ENCODE measurements at places on chromosomes 1 and 21.

GRCh38 chr1:246151796-246152434 is 355.2 kb downstream of the SMYD3 start:
- no peak for DNase-seq

DNA sequence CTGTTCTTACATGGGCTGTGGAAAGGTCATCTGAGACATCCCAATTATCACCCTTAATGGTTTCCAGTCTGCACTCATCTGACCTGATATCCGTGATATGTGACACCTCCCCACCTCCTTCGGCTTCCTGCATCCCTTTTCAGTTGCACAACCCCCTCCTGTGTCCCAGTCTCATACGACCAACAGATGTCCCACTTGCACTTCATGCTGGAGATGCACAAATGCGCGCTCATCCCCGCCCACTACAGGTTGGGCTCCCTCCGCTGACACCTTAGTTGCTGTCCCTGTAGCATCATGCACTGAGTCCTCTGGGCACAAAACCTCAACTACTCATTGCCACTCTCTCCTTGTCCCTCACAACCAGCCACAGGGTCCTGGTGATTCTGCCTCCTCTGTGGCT is 94.4 kb downstream of the MIS18A start:
- no peak for DNase-seq

GRCh38 chr1:3321559-3322449 is 132.7 kb upstream of the ARHGEF16 start:
- no peak for DNase-seq

GRCh38 chr1:28323720-28324119 is 5.1 kb upstream of the MED18 start:
- DNase-seq: no peak

DNA sequence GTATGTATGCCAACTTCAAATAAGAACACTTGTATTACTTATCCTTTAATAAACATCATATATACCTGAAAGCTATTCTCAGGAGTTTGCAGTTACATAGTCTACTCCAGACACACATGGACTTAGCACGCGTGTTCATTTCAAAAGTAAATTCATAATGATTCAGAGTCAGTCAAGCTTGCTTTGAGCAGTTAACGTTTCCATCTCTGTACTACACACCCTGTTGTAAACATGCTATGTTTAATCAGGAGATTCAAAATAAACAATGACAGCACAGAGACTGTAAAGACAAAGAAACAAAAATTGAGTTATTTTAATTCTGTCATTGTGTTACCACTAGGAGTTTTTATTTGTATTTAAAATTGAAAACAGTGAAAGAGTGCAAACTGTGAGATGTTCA is 119.6 kb downstream of the NRIP1 start:
- DNase-seq: no peak

GRCh38 chr1:236273358-236273757 is 8.4 kb downstream of the ERO1B start:
- no peak for DNase-seq

GRCh38 chr1:32746130-32746529 is 43.6 kb upstream of the SYNC start:
- DNase-seq: no peak

DNA sequence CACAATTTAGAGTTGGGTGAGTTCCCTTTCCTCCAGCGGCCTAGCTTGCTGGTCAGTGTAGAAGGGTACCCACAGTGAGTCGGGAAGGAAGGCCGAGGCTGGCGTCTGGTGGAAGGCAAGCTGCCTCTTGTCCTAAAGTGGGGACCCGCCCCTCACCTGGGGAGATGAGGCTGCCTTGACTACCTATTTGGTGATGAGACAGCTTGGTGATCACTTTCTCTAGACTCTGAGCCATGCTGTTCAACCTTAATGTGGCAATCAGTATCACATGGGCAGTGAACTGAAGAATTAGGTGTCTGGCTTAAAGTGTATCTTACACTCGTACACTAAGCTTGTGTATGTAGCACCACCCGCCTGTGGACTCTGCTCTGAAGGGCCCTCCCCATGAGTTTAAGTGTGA is 100.7 kb downstream of the COLGALT2 start:
- DNase-seq: no peak

- no peak for DNase-seq
These were observed 5.9 kb downstream of the PDC start for GRCh38 chr1:186454981-186455380.

GRCh38 chr1:162248854-162249535 is 127.7 kb downstream of the SPATA46 start:
- no peak for DNase-seq

DNA sequence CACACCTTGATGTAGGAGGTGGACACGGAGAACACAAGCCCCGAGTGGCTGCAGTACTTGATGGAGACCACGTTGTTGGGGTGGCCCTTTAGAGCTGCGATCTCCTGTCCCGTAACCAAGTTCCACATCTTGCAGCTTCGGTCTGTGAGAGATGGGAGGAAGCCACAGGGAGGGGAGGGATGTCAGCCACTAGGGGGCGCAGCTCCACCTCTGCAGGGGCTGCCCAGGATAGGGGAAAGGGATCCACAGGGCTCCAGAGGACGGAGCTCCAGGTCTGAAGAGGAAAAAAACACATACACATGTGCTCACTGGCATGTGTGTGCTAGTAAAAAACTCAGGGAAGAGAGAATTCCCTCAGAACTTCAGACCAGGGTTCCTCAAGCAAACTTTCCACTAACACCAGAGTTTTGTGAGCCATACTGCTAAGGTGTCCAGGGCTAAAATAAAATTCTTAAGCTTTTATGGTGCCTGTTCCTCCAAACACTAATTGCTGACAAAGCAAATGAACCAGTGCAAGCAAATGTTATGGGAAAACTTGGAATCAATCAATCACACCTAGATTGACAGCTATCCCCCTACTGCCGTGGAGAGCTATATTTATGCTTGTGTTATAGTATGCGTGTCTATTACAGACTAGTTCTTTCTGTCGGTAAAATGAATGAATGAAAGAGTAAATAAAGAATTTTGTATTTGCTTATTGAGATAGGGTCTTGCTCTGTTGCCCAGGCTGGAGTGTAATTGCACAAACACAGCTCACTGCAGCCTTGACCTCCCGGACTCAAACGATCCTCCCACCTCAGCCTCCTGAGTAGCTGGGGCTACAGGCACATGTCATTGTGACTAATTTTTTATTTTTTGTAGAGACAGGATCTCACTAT is 43.7 kb downstream of the KIF21B start:
- peak; percentile 50 for DNase-seq

- peak; percentile 34 for DNase-seq
These were observed 6.6 kb upstream of the NUP133 start for GRCh38 chr1:229514578-229515275.

DNA sequence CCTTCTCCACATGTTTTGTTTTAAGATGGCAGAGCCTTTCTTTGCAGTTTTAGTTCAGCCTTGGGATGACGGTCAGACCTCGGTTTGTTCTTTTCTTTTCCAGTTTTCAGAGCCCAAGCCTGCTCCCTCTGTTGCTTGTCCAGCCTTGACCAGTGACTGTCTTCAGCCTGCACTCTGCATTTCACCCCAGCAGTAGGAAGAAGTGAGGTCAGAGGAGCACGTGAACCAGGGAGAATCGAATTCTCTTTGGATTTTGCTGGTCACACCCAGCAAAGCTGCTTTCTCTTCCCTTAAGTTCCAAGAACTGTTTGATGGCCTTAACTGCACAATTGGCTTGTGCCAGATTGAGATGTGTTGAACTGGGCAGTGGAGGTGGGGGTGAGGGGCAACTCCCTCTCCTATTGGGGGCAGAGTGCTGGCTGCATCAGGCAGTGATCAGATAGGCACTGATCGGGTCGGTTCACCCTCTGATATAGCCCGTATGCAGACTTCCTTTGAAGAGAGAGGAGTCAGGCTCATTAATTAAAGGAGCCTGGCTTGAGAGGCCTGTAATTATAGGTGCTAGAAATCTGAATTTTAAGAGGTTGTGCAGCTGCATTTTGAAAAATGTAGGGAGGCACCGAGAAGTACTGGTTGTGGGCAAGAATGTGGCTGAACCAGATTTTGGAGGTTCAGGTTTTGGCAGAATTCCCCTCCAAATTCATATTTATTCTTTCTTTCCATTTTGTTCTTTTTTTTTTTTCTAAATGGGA is 42.4 kb downstream of the PEX14 start:
- no peak for DNase-seq

DNA sequence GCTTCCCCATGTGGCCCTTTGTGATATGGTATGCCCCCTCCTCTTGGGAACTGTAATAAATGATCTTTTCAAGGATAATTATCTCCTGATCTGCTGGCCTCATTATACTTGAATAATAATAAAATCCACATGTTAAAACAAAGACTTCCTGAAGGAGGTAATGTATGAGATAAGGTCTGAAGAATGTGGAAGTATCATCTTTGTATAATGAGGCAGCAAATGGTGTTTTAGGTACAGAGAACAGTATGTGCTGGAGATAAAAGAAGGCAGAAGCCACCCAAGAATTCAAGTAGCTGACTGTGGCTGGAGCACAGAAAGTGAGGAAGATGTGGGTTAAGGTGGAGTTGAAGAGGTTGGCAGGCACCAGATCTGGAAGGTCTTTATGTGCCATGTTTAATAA is 12.8 kb upstream of the COG2 start:
- DNase-seq: no peak

GRCh38 chr1:3772715-3773571 is at the start of gene SMIM1:
Gene SMIM1, plus strand, starts transcription at chr1:3772749. Its CDS starts 2,625 bp downstream, at chr1:3775374.
- DNase-seq: no peak

GRCh38 chr21:20943561-20943997 is 54.6 kb upstream of the NCAM2 start:
- DNase-seq: no peak

GRCh38 chr1:195591917-195592672 is 1016.1 kb downstream of the KCNT2 start:
- DNase-seq: no peak

DNA sequence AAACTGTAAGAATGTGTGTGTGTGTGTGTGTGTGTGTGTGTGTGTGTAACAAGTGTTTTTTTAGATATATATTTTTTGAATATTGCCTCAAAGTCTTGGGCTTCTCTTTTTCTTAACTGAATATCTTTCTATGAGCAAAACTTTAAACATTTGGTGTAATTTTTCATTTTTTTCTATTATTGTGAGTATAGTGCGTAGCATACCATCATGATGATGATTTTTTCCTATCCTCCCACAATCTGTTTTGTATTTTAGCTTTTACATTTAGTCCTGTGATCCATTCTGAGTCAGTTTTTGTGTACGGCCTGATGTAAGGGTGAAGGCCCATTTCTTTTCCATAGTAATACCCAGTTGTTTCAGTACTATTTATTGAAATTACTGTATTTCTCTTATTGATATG is 680.6 kb downstream of the TTLL7 start:
- DNase-seq: no peak

GRCh38 chr1:222195857-222196256 is 352.0 kb downstream of the HHIPL2 start:
- DNase-seq: no peak

DNA sequence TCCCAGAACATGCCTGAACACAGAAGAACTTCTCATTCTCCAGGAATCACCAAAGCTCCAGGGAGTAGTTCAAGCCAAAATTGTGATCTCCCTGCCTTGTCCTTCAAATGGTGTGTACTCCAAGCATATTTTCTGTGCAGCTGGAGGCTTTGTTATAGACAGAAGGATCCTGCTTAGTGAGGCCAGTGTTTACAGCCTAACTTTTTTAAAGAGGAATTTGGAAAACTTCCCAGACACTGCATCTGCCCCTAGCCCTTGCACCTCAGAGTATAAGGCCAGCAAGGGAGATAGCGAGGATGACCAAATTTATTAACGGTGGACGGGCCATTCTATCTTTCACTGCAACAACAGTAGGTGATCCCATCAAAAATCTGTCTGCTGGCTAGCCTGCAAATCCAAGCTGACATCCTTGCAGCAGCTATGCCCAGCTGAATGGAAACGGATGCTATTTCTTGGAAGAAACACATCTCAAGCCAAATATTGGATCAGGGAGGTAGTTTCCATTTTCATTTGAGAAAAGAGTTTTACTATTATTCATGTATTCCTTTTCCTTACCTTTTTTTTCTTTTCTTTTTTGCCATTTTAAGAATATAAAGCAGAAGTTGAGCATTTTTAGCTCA is 249.8 kb downstream of the USH2A start:
- DNase-seq: no peak

DNA sequence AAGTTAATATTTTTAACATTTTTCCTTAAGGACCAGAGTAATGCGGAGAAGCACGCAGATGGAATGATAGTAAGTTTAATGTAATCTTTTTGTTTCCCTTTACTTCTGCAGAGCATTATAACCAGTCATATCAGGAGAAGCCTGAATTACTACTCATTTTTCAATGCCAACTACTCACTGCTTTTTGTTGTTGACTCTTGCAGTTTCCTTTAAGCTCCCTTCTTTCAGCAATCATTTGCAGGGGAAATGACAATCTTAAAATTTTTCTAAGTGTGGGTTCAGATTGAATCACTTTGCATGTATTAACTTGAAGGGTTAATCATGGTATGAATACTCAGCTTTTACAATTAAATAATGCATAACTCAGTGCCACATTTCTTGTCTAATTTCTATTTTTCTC is 122.2 kb downstream of the NRDC start:
- DNase-seq: no peak

- no peak for DNase-seq
These were observed 24.1 kb downstream of the PTGFRN start for GRCh38 chr1:116933606-116934515.

- no peak for DNase-seq
These were observed 54.9 kb downstream of the AHDC1 start for GRCh38 chr1:27548858-27549719.

DNA sequence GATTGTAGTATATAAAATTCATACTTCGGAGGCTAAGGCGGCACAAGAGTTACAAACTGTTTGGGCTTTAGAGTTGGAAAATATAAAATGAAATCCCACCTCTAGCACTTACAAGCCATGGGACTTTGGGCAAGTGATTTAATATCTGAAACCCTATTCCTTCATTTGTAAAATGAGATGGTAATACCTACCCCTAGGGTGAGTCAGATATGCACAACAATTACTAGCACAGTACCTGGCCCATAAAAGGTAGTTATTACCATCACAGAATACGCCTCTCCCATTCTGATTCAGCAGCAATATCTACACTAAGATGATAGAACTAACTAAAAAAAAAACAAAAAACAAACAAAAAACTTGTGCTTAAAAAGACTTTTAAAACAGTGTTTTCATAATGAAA is 3.5 kb downstream of the KLHL12 start:
- no peak for DNase-seq

DNA sequence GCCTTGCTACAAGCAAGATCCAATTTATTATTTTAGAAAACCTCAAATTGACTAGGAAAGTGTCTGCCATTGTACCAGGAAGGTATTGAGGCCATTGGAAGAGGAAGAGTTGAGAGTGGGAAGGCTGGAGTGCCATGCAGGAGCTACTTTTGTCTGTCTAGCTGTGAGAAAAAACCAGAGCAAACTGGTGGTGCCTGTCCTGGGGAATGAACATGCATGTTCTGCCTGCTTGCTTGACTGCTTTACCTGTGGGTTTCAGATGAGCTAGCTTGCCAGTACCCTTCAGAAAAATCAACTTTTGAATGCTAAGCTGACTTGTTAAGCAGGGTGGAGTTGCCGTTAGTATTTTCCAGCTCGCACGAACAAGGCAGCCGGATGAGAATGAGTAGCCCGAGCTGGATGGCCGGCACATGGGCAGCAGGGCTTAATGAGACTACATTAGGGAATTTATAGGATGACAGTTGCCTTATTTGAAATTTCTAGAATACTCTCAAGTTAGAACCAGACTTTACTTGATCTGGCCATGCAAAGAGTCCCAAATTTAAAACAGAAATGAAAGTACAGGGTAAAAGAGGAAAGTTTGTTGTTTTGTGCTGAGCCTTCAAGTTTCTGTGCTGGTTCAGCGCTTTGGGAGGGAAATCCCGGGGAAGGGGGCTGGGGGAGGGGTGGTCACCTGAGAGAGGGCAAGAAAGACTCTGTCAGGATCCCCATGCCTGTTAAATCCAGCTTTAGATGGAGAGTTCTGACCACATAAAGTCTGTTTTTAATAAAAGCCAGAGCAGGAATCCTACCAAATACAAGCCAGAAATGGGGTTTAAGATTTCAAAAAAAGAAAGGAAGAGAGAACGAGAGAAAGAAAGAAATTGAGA is 29.6 kb upstream of the C1orf105 start:
- DNase-seq: no peak
